Urinary bladder (tissue), 4 donors: ENCODE measurements at places on chromosomes 7 and 10. TPM values are rescaled to one million over a fixed set of nuclear protein-coding genes. Genes with fewer than 3 reads are reported as not detected.

Gene PCLO
- total RNA-seq: 6.5 TPM

GRCh38 chr7:130893441-130893894, 159.5 kb upstream of the KLF14 start:
- no peak for DNase-seq

GRCh38 chr7:21526007-21526406, 16.8 kb upstream of the DNAH11 start:
- no peak for DNase-seq

DNA sequence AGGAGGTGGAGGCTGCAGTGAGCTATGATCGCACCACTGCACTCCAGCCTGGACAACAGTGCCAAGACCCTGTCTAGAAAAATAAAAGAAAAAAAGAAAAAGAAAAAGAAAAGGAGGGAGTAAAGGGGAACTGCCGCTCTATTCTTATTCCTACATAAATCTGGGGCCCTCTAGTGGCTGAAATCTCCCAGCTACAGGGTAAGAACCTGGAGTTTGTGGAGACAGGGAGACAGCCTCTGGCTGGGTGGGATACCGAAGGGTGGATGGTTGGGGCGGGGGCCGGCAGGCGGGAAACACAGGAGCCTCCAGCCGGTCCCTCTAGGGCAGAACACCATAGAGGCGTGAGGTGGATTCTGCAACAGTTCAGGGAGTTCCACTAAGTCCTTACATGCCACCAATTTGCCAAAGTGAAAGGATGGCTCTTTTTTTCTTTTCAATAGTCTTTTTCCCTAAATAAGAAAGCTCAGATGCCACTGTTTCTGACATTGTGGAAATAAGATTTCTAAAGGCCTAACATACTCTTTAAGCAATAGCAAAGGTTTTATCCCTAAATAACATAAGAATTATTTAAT, 117.3 kb downstream of the SVIL start:
- DNase-seq: no peak

DNA sequence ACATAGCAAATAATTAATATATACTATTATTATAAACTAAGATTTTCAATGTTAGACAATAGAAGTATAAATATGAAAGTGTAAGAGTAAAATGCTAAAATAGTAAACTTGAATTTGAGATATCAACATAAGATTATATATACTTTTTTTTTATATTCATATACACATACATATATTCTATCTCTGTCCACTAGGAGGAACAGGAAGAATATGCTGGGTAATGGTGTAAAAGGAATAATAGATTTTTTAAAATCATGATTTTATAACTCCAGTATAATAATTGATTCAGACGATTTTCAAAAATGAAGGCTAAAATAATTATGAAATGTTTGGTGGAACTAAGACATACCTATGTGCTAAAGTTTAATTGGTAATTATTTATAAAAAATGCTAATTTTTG, 37.7 kb downstream of the AGMO start:
- DNase-seq: no peak
